ENCODE measurements at places on chromosomes 5 and 9. TPM values are rescaled to one million over a fixed set of nuclear protein-coding genes. Genes with fewer than 3 reads are reported as not detected.

RASGEF1C gene
- not detected for total RNA-seq

BTNL3 gene
- total RNA-seq: not detected

DNA sequence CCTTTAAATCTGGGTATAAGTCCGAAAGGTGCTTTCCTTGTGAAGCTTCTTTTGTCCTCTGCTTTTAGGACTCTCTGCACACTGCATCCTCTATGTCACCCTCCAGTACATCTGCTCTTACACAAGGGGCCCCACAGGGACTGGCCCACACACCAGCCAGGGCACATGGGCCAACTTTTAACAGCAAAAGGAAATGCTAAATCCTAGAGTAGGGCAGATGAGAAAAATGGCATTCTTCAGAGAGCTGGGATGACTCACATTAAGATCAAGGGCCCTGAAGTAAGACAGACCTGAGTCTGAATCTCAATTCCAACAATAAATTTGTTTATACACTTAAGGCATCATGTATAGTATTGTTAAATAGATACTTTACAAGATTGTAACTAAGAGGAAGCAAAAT is 40.3 kb upstream of the CDKN2B start:
- ATAC-seq: no peak

DNA sequence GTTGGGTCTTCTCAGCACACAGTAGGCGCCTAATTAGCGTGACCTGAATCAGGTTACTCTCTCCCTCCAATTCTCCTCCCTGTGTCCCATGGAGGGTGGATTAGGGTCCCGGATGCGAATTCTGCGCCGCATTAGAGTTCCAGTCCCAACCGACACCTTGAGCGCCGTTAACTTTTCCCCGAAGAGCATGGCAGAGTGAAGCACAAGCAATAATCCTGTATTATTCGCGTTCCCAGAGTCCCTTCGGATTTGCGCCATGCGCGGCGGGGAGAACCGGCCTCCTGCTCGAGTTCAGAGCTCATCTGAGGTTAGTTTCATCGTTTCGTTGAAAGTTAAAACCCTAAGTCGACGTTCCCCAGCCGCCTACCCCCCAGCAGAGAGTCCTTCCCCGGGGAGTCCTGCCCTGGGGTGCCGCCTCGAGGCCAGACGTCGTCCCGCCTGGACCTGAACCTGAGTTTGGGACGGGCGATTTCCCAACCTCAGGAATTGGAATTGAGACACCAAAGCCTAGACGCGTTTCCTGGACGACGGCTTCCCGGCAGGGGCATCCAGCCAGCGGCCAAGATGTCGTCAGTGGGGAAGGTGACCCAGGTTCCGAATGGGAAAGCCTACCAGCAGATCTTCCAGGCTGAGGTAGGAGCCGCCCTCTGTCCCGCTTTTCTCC is at the start of gene CCDC180:
CCDC180 (plus strand) TSS at position 160 of the 664 bp plus-strand sequence; CDS start at position 565, 405 bp downstream.
- no peak for ATAC-seq

DNA sequence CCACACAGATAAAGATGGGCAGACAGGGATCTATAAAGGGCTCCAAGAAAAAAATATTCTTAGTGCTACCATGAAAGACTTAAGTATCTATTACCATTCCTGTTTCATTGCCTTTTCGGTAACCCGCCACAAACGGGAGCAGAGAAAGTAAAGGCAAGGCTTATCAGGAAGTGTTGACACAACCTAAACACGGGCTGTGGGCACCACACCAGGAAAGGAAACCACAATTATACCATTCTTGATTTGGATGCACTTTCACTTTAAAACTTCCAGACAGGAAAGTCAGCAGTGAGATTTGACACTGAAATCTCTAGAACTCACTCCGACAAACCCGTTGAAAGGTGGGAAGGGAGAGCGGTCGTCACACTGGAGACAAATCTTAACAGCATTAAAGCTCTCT is 6.5 kb downstream of the TLE1 start:
- no peak for ATAC-seq

DNA sequence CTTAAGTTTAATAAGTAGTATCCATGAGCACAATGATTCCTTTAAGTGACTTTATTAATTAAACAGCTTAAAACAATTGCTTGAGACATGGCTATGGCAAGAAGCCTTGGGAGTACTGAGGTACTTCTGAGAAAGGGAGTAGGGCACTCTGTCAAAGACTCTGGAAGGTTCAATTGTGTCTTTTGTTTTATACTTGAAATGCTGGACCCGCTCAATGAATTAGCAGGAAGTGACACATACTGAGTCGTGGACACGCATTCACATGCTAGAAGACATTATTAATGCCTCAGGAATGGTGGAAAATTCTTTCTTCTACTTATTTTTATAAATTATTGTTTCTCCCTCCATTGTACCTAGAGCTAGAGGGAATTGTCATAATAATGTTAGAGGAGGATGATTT is 347.3 kb upstream of the ZNF608 start:
- no peak for ATAC-seq

Measured in activated T-helper 17 cell treated with anti-CD3 and anti-CD28 coated beads, Interleukin-2, amount 50 U/mL, for 72 hours (primary cell).